ENCODE measurements at places on chromosomes 3 and 15. TPM values are rescaled to one million over a fixed set of nuclear protein-coding genes. Genes with fewer than 3 reads are reported as not detected.
A peak's percentile ranks its signal among the peaks of the same experiment; 100 is the strongest.

DNA sequence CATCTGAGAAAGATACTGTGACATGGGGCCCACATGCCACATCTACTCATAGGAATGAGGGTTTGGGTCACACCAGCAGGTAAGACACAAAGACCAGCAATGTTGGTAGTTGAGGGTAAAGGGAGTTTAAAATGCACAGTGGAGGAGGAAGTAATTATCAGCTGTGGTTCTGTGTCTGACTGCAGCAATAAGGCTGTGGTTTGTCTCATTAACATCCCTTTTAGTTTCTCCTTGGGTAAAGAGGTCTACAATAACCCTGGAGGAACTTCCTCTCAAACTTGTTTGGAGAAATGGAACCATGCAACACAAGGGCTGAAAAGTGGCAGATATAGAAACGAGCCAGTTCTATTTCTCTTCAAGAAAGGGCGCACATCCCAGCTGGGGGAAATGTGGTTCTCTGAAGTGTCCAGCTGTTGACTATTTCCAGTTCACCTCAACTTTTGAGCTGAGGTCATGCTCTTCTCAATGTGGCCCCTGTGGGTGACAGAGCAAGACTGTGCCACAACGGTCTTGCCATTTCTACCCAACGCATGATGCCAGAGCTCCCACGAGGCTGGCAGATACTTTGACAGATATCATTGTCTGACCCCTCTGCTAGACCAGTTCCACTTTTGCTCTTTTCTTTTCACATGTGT is 234.3 kb downstream of the SQOR start:
- H3K27ac ChIP-seq: no peak overlapping the region
- H3K4me1 ChIP-seq: peaks cover 64% of the 10 kb centered on the region
- no peaks in the 10 kb centered on the region for H3K36me3 ChIP-seq

- H3K27ac ChIP-seq: no peak overlapping the region
- DNase-seq: no peak
- H3K4me1 ChIP-seq: peaks cover 23% of the 10 kb centered on the region
- H3K36me3 ChIP-seq: peaks cover 22% of the 10 kb centered on the region
These were observed 18.6 kb downstream of the KPNA4 start for GRCh38 chr3:160546727-160547126.

DNA sequence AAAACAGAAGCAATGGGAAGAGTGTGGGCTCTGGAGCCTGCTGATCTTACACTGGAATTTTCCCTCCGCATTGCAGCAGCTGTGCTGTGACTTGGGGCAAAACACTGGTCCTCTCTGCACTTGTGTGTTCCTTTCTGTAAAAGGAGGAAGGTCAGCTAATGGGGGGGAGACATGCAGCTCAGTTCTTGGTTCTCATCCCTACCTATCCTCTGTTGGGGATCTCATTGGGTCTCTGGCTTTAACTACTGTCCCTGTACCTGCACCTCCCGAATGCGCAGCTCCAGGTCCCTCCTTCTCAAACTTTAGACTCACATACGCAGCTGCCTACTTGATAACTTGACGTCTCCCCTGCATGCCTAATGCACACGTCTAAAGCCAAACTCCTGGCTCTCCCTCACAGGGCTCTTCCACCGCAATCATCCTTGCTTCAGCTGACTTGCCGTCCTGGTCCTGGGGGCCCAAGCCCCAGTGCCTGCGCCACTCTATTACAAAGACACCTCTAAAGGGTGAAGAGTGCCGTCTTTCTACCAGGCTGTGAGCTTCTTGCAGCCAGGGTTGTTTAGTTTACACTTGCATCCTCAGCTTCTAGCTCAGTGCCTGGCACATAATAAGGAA is 5.9 kb upstream of the TMEM44 start:
- peaks cover 25% of the 10 kb centered on the region for H3K36me3 ChIP-seq
- DNase-seq: no peak
- H3K27me3 ChIP-seq: no peaks in the 10 kb centered on the region
- no peak overlapping the region for H3K4me3 ChIP-seq

DNA sequence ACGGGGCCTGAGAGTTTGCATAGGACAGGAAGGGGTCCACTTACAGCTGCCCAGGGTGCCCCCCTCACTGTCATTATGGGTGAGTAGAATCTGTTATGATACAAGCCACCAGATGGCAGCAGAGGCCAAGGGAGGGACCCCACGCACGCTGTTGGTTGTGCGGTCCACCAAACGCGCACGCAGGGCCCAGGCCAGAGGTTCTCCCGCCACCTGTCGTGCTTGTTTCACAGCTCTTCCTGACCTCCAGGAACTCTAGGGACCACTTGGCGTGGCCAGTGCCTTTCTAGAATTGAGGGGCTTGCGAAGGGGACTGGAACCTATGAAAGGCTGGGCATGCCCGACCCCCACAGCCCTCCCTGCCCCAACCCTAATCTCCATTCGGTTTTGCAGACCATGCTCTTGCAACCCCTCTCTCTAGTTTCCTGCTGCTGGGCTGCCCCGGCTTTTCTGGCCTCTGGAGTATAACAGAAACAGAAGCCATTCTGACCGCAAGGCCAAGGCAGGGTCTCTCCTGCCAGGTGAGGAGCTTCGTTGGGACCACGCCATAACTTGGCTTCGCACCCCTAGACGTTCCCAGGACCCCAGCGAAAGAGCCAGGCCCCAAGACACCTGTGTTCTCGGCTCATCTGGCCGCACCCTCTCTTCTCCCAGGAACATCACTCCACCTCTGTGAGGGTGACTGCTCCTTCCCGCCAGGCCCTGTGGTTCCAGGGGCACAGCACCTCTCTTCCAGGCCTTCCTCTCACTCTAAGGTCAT is 46.0 kb downstream of the ALDH1L1 start:
- peaks cover 12% of the 10 kb centered on the region for H3K27me3 ChIP-seq
- no peaks in the 10 kb centered on the region for H3K4me1 ChIP-seq
- no peaks in the 10 kb centered on the region for H3K36me3 ChIP-seq

ATP8B4 gene
- 14.4 TPM for total RNA-seq

DNA sequence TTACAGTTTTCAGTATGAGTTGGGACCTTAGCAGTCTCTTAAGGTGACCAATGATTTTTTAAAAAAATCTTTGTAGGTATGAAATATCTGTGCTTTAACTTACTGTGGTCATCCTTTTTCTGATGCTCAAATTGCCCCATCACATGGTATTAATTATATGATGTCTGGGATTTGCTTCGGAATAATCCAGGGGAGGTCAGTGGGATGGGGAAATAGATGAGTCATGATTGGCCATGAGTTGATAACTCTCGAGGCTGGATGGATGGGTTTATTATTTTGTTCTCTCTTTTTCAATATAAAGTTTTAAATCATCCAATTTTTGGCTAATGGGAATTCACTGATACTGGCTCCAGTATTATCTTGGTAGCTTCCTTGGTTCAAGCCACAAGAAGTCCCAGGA is 370.3 kb upstream of the TPM1 start:
- no peak overlapping the region for H3K4me3 ChIP-seq
- no peaks in the 10 kb centered on the region for H3K36me3 ChIP-seq
- no peak for DNase-seq
- no peak overlapping the region for H3K27ac ChIP-seq
- no peaks in the 10 kb centered on the region for H3K4me1 ChIP-seq

GRCh38 chr15:76293361-76293760 is 17.9 kb downstream of the ETFA start:
- peaks cover 5% of the 10 kb centered on the region for H3K4me1 ChIP-seq
- H3K27ac ChIP-seq: no peak overlapping the region
- DNase-seq: no peak
- no peak overlapping the region for H3K4me3 ChIP-seq
- H3K36me3 ChIP-seq: peaks cover 14% of the 10 kb centered on the region
- no peaks in the 10 kb centered on the region for H3K27me3 ChIP-seq

DNA sequence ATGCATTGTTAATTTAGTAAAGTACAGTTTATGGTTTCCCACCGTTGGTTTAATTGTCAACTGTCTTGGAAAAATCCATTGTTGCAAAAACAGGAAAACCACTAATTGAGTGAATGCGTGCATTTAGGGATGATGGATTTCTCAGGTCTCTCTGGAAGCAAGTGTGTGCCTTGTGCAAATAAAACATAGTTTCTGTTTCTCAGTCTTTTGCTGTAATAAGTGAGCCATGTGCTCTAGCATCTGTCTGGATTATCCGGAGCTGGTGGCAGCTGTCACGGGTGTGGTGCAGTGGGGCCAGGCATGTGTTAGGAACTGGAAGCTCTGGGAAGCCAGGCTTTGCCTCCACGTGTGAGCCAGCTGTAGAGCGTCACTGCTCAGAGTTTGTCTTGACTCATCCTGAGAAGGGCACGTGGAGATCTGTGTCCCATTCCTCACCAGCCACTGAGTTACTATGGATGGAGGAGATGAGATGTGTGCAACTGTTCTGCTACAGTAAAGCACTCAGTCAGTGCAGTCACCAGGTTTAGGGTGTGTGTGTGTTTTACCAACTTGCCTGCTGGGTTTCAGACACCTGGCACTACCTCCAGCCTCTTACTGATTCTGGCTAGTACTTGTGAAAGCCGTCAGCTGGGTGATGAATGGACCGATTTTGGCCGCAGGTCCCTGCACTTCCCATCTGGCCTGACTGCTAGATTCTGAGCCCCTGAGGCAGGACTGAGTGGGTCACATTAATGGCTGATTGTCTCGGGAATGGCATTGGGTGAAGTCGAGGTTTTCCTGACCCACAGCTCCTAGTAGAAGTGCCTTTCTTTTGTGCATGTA is 7.2 kb downstream of the APBA2 start:
- peak overlapping the region; percentile 15 for H3K27ac ChIP-seq
- H3K36me3 ChIP-seq: no peaks in the 10 kb centered on the region
- no peaks in the 10 kb centered on the region for H3K27me3 ChIP-seq
- peak; percentile 29 for DNase-seq
- H3K4me3 ChIP-seq: no peak overlapping the region
- peaks cover 13% of the 10 kb centered on the region for H3K4me1 ChIP-seq

DNA sequence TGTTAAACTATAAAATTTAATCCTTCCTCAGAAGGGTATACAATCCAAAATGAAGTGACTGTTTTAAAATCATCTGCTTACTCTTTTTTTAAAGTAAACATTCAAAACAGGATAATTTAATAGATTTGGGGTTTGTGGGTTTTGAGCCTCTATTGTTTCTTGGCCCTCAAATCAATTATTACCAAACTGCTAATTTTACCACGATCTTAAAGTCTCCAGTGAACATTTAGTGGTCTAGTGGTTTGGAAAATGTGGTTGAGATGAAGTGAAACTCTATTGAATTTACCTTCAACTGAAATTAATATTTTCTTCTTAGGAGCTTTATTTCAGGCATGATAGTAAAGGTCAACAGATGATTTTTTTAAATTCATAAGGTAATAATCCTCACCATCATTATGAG is 11.2 kb upstream of the ATP11B start:
- H3K36me3 ChIP-seq: no peaks in the 10 kb centered on the region
- H3K27ac ChIP-seq: no peak overlapping the region

All from SJCRH30 (cell line).